ENCODE measurements at places on chromosomes 1 and 21. TPM values are rescaled to one million over a fixed set of nuclear protein-coding genes. Genes with fewer than 3 reads are reported as not detected.

Gene KCNE1
- polyA plus RNA-seq, result 0.37 TPM

Gene GPR37L1
- 0.37 TPM for polyA plus RNA-seq

Gene PLEKHM2
- polyA plus RNA-seq, result 23.2 TPM

GRCh38 chr1:209587789-209588188 lies 4.3 kb downstream of the CAMK1G start:
- no peak overlapping the region for H3K27ac ChIP-seq
- H3K36me3 ChIP-seq, result no peaks in the 10 kb centered on the region
- H3K4me1 ChIP-seq, result no peaks in the 10 kb centered on the region
- no peak for DNase-seq
- H3K4me3 ChIP-seq, result no peak overlapping the region

Gene AMY1A
- polyA plus RNA-seq, result not detected

- no peaks in the 10 kb centered on the region for H3K27me3 ChIP-seq
- DNase-seq, result no peak
- H3K4me1 ChIP-seq, result no peaks in the 10 kb centered on the region
Observed at GRCh38 chr1:230084408-230085177, 17.6 kb downstream of the GALNT2 start.

GRCh38 chr1:32342704-32343103 lies 6.7 kb upstream of the MARCKSL1 start:
- H3K4me1 ChIP-seq, result peaks cover 19% of the 10 kb centered on the region
- no peak for DNase-seq
- H3K27me3 ChIP-seq, result no peaks in the 10 kb centered on the region
- H3K4me3 ChIP-seq, result no peak overlapping the region
- H3K27ac ChIP-seq, result no peak overlapping the region

- H3K27me3 ChIP-seq, result no peaks in the 10 kb centered on the region
- H3K27ac ChIP-seq, result no peak overlapping the region
- DNase-seq, result no peak
- H3K4me1 ChIP-seq, result no peaks in the 10 kb centered on the region
- no peaks in the 10 kb centered on the region for H3K36me3 ChIP-seq
Observed at GRCh38 chr1:91647061-91647460, 146.4 kb downstream of the CDC7 start.
